ENCODE measurements at places on chromosomes 3 and 15.

DNA sequence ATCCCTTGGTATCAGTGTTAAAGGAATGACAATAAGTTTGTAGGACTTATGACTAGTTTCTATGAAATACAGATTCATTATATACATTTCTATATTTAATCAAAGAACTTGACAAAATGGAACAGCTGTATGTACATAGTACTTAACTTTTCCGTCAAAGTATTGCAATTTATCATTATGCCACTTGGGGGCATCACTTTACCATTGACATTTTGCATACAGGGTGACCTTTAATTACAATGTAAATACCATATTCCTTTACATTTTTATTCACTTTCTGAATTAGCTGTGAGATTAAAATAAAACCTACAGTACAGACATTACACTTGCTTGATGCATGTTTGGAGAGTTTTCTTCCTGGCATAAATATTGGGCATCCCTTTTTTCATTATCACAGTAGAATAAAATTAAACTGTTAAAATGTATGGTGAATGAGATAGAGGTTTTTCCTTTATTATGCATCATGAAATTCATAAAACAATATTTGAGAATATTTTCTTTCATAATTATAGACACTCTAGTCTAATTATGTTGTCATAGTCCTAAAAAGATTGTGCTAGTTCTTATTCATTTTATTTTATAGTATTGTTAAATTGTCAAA is 6.9 kb downstream of the NEK11 start:
- DNase-seq, result peak; percentile 49

GRCh38 chr3:57557085-57557537 is 1.0 kb downstream of the PDE12 start:
- DNase-seq, result peak; percentile 20

GRCh38 chr3:104951426-104951825 is 415.3 kb upstream of the ALCAM start:
- DNase-seq, result peak; percentile 30

DNA sequence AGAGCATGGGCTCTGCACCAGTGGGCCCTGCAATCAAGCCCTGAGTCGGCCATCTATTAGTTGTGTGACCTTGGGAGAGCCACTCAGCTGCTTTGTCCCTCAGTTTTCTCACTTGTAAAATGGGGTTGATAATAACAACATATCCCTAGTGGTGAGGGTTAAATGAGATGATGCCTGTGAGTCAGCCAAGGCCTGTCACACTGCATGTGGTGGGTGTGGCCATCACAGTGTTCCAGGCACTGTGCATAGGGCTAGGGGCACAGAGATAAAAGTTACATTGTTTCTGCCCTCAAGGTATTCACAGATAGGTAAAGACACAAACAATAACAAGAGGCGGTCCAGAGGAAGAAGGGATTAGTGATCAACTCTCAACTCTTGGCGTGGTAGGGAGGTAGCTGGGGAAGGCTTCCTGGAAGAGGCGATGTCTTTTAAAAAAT is 19.5 kb downstream of the SMAD6 start:
- DNase-seq, result no peak

GRCh38 chr15:82739086-82739485 is 29.4 kb upstream of the AP3B2 start:
- no peak for DNase-seq

GRCh38 chr3:146851665-146852064 is 246.5 kb upstream of the PLSCR5 start:
- no peak for DNase-seq

DNA sequence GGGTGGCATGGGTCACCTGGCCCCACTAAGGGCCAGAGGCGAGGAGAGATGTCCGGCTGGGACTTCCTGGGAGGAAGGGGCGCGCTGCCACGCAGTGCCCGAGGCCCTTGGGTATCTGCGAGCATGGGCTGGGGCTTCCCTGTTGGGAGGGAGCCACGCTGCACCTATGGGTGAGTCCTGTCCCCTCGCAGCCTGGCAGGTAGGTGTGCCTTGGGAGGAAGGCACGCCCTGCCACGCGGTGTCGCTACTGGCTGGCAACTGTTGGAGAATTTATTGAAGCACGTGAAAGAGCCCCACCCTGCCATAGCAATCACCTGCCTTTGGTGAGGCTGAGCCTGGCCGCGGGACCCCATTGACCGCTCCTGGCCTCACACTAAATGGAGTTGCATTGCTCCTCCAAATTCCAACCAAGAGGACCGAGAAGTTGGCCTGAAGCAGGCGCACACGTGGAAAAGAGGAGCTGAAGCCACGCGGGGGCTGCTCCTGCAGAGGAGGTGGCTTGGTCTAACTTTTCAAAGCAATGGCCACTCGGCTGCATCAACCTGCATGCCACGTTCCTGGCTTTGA is 134.2 kb downstream of the TJP1 start:
- no peak for DNase-seq

DNA sequence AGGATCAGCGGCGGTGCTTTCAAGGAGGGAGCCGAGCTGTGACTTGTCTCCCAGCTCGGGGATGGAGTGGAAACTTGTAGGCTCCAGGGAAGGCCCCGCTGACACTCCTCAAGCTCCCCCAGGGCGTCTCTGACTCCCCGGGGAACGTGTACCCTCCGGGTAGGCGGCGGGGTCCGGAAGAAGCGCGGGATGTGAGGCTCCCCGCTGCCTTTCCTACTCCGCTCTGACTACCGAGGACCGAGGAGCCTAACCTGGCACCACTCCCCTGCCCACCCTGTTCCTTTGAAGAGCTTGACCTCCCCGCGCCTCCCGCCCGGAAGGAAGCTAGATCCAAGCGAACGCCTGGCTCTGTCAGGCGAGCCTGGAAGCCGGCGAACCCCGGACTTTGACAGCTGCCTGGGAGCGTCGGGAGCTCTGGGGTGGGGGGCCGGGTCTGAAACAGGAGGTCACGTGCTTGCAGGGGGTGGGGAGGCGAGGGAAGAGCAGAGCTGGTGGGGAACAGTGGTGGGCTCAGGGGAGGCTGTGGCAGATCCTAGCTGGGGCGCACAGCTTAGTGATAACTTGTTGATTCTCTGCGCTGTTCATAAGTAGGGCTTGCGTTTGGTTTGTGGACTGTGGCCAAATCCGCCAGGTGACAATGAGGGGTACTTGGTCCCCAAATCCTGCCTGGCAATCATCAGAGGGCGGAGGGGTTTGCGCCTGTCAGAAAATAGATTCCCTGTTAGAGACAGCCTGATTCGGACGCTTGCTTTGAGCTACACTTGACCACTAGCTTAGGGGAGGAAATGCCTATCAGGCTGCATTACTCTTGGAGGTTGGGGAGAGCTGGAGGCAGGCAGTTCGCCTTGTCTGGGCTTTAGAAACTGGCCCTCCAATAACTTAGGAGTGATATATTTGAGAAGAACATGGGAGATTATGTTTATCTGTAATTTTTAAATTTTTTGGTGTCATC is 1.2 kb downstream of the CLSTN2 start:
- no peak for DNase-seq

DNA sequence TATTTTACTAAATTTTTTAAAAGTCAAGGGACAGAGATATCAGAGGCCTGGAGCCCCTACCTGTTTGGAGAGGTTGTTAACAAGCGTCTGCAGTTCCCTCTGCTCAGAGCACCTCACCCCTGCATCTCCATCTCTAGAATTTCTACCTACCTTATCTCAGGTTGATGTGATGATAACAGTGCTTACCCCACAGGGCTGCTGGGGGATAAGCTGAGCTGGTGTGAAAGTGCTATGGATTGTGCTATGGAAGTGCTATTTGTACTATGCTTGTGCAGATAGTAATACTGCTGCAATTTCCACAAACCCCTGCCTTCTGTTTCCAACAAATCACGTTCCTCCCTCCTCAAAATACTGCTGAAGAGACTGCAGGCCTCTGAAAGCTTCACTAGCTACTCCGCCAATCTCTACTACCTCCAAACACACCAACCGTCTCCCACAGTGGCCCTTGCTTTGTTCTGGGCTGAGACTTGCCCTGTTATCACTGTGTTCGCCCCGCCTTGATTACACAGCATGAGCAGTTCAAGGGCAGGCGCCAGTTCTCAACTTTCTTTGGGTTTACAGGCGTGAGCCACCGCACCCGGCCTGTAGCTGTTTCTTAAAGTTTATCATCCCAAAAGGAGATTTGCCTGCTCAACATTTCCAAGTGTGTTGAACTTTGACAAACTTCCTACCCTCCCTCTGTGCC is 28.4 kb upstream of the PARL start:
- DNase-seq, result no peak

- peak; percentile 91 for DNase-seq
Observed at GRCh38 chr15:33104212-33104611, 90.3 kb downstream of the FMN1 start.

- no peak for DNase-seq
Observed at GRCh38 chr3:72892870-72893269, 5.0 kb downstream of the GXYLT2 start.

DNA sequence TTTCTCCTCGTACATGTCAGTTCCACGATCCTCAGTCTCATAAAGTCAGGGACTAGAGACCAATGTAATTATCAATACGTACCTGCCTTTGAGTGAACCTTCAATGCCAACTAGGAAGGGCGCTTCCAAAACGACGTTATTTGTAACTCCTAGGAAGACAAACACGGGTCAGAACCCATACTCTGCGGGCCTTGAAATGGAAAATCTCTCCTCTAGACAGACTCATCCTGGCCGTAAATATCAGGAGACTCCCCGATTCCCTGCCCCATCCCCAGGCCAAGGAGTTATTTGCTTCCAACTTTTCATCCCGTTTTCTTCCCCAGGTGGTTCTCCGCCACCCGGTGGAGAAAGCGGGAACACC is 578 bp downstream of the OIP5 start:
- peak; percentile 59 for DNase-seq

DNA sequence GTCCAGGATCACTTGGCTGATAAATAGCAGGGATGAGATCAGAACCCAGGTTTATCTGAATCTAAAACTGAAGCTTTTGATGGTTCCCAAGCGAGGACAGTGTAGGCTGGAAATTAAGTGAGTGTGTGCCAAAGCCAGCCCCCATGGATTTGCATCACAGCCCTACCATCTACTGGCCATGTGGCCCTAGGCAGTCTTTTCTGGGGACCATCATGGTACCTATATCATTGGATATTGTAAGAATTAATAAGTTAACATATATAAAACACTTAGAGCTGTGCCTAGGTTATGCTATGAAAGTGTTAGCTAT is 32.8 kb upstream of the SSR3 start:
- no peak for DNase-seq

DNA sequence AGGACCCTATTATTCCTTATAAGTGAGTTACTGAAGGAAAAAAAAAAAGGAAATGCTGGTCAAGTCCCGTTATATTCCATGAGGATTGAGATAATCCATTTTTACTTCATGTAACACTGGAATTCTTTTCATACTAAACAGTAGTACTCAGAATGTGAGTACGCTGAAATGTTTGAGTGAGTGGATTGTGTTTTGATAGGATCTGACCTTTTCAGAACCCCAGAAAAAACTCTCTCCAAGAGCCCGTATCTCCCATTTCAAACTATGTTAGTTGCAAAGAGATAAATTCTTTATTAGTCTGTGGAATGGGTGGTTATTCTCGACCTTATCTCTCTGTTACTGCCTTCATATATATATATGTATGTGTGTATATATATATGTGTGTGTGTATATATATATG is 2.5 kb upstream of the LPP start:
- peak; percentile 46 for DNase-seq

DNA sequence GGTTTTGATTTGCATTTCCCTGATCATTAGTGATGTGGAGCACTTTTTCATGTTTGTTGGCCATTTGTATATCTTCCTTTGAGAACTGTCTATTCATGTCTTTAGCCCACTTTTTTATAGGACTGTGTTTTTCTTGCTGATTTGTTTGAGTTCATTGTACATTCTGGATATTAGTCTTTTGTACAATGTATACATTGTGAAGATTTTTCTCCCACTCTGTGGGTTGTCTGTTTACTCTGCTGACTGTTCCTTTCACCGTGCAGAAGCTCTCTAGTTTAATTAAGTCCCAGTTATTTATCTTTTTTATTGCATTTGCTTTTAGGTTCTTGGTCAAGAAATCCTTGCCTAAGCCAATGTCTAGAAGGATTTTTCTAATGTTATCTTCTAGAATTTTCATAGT is 91.1 kb upstream of the ATP11B start:
- DNase-seq, result no peak

GRCh38 chr3:180870008-180870699 is 42.3 kb upstream of the FXR1 start:
- DNase-seq, result peak; percentile 2

GRCh38 chr15:64915518-64916227 is 4.0 kb downstream of the ANKDD1A start:
- DNase-seq, result no peak

GRCh38 chr3:196620161-196620604 is 19.3 kb upstream of the NRROS start:
- DNase-seq, result no peak

GRCh38 chr15:39857132-39857531 is 62.9 kb downstream of the GPR176 start:
- no peak for DNase-seq

DNA sequence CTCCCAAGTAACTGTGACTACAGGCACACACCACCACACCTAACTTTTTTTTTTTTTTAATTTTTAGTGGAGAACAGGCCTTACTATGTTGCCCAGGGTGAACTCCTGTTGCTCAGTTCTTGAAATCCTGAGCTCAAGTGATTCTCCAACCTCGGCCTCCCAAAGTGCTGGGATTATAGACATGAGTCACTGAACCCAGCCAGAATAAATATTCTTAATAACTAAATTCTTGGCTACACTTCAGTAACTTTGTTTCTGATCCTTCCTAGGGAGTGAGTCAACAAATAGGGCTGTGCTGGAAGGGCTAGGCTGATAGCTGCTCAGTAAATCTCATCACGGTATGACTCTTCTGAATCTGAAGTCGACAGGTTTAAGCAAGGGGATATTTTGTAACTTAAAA is 56.6 kb downstream of the P3H2 start:
- peak; percentile 96 for DNase-seq

DNA sequence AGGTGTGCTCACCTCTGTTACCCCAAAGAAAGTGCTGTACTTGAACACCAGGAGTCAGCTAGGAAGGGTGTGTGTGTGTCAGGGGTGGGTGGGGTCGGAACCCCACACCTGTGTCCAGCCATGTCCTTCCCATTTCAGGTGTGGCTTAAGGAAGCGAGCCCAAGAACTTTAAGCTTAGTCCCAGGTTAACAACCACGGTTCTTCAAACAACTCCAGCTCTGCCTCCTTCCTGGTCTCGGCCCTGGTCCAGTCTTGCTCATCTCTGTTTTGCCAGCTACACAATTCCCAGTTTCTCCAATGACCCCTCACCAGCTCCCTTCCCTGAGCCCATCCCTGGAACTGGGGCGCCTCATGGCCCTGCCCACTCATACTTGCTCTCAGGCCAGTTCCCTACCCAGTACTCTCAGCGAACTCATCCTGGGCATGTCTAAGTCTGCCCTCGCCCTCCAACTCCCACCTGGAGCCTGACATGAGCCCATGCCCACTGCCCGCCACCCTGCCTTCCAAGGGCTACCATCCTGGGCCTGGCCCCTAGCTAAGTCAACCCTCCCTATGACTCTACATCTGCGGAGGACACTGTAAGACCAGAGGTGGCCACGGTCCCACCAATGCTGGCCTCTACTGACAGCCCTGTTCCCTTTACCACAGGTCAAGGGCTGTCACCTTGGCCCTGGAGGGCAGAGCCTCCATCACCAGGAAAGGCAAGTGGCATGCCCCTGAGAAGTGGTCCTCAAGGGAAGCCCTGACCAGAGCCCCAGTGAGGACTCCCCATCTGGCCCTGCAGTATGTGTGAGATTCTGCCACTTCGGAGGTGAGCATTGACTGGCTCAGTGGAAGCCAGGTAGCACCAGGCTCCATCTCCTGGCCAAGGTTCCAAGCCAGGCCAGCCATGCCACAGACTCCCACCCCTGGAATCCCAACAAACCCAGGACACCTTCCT is 9.2 kb downstream of the POC1A start:
- no peak for DNase-seq

GRCh38 chr15:82851981-82852511 is 42.6 kb downstream of the WHAMM start:
- peak; percentile 46 for DNase-seq
